ENCODE measurements at places on chromosomes 6 and 20.

- DNase-seq = no peak
These were observed 3.3 kb downstream of the TRMT11 start for GRCh38 chr6:125989631-125990030.

- DNase-seq = no peak
These were observed 45.8 kb upstream of the FAM184A start for GRCh38 chr6:119124079-119124824.

GRCh38 chr6:147868427-147869190 is 360.1 kb downstream of the SAMD5 start:
- no peak for DNase-seq

GRCh38 chr6:167913699-167914098 is 83.8 kb upstream of the KIF25 start:
- no peak for DNase-seq

- no peak for DNase-seq
These were observed 1.5 kb downstream of the HTR1E start for GRCh38 chr6:86938814-86939213.

DNA sequence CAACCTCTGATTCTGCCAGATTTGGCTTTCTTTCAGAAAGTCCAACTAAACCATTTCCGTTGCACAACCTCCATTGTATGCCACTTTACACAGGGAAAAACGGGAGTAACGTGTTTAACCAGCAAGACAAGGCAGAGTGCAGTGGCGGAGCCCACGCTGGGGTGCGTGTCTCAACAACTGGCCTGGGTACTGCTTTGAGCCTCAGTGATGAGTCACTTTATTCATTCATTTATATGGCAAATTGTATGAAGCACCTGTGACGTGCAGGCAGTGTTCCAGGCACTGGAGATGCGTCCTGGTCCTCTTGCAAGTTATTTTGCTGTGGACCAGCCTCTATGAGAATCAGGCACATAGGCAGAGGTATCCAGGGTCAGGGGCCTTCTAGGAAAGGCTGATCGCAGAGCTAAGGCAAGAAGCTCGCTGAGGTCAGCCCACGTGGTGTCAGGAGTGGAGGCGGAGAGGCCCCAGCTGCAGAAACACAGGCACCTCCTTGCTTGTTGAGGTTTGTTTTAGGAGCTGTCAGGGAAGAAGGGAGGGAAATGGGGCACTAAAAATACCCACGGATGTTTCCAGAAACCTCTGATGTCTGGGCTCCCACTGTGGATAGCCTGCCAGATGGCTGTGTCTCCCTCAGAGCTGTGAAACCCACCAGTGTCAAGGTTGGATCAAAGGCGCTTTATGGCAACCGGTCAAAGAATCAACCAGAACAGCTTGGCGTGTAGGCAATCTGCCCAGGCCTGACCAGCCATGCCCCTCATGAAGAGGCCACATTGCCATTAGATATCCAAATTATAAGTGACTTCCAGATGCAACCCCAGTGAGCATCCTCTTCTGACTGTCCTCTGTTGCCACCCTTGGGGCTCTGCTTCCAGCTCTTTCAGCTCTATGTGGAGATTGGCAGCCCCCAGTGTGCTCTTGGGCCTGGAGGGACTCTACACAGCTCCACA is 157.2 kb downstream of the CD83 start:
- DNase-seq = no peak

DNA sequence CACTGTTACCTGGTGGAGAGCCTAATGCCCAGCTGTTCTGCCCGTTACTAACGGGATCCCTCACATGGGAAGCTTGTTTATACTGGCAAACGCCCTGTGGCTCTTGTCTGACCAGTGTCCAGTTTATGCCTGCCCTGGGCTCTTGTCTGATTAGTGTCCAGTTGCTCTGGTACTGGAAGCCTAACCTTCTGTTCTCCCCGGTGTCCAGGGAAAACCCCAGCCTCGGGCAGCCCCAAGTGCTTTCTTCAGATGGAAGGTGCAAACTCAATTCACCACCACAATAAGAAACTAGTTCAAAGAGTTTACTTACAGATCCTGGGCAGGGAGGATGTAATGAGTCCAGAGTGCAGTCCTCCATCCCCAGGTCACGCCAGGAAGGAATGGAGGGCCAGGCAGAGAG is 148.4 kb downstream of the TBXT start:
- DNase-seq = no peak

- no peak for DNase-seq
These were observed 156.9 kb upstream of the BEND3 start for GRCh38 chr6:107272246-107272645.

GRCh38 chr20:37468886-37469285 is 52.2 kb upstream of the NNAT start:
- no peak for DNase-seq

DNA sequence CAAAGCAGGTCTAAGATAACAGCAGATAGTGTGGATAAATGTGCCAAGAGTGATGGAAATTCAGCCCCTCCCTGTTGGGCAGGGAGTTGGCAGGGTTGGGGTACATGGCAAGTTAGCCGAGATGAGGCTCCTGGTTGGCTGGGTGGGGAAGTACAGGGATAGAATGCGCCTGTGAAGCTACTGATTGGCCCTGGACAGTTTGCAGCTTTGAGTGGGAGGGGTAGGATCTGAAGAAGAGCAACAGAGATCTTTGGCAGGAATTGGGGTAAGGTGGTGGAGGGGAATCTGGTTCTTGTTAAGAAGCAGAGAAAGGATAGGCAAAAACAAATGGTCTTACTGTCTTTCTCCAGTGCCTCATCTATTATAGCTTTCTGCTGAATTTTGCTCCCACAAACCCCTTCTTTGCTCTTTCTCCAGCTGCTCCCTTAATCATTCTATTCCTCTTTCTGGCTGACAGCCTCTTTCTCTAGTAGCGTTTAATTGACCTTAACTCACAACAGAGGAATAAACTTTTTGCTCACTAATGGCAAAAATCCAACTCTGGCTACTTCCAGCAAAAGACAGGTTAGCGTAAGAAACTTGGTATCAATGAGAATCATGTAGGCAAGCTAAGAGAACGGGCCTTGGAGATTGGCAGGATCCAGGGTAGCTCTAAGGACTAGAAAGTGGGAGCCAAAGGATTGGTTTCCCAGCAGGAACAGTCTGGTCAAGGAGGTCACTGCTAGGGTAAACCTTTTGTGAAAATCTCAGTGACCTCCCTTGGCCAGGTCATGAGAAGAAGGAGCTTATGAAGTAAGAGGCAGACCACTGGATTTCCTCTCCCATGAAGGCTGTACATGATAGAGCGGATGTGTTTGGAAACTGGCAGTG is 86.3 kb upstream of the CARMIL1 start:
- no peak for DNase-seq

GRCh38 chr6:166936079-166936787 is 20.1 kb downstream of the RNASET2 start:
- no peak for DNase-seq

GRCh38 chr6:36113703-36114102 is 16.6 kb upstream of the MAPK13 start:
- no peak for DNase-seq

DNA sequence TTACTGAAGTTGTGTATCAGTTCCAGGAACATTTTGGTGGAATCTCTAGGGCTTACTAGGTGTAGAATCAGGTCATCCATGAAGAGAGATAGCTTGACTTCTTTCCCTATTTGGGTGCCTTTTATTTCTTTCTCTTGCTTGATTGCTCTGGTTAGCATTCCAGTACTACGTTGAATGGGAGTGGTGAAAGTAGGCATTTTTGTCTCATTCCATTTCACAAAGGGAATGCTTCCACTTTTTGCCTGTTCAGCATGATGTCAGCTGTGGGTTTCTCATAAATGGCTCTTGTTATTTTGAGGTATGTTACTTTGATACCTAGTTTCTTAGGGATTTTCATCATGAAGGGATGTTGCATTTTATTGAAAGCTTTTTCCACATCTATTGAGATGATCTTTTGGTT is 195.3 kb downstream of the MOXD1 start:
- no peak for DNase-seq

GRCh38 chr20:10307359-10307735 is 88.7 kb downstream of the SNAP25 start:
- DNase-seq = no peak

- DNase-seq = no peak
These were observed 275.6 kb downstream of the BTBD9 start for GRCh38 chr6:38364127-38364526.

GRCh38 chr6:106477790-106478189 is 117.3 kb downstream of the CRYBG1 start:
- DNase-seq = no peak

GRCh38 chr6:119957195-119957594 is 607.6 kb upstream of the MAN1A1 start:
- no peak for DNase-seq

- DNase-seq = no peak
These were observed 38.0 kb upstream of the PRSS35 start for GRCh38 chr6:83474309-83474708.

GRCh38 chr6:142816031-142816430 is 128.9 kb downstream of the HIVEP2 start:
- no peak for DNase-seq

DNA sequence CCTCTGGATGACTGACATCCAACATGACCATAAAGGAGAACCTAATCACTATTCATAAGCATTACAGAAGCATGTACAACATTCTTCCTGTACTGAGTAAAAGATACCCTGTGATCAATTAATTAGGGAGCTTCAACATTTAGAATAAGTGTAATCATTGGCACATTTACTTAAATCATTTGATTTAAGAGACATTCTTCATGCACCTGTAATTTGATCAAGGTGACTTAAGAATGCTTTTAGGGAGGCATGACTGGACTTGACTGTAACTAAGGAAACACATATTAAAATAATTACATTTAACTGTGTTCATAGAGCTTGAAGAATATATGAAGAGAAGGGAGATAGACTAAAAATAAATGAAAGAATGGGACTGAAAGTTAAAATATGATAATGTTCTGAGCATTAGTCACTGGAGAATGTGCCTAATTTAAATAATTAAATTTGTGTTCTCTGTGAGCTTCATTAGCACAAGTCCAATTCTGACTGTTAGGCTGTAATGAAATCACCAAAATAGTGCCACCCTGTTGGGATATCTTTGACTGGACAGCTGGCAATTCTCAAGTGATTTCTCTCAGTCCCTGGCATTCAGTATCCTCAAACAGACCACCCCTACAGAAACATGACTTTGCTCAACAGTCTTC is 295.5 kb upstream of the ADGRB3 start:
- no peak for DNase-seq

GRCh38 chr20:41443691-41444090 is 77.1 kb upstream of the EMILIN3 start:
- no peak for DNase-seq

DNA sequence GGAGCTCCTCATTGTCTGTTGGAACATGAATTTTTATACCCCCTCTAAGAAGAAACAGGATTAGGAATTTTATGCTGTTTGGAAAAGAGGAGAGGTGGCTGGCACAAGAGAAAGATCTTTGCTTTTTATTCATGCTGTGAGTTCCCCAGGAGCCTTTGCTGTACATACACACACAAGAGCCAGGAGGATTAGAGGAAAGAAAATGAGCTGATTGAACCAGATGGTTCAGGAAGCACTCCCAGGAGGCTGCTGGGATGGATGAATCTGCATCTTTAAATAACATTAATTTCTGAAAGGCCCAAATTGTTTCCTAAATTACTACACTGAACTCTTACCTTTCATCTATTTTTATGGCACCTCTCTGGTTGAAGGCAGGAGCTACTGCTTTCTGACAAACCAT is 20.1 kb upstream of the TCP11 start:
- DNase-seq = no peak

- DNase-seq = no peak
These were observed 40.3 kb downstream of the MDFI start for GRCh38 chr6:41678511-41679084.

- DNase-seq = no peak
These were observed 1.5 kb downstream of the SOX18 start for GRCh38 chr20:64047968-64048401.

DNA sequence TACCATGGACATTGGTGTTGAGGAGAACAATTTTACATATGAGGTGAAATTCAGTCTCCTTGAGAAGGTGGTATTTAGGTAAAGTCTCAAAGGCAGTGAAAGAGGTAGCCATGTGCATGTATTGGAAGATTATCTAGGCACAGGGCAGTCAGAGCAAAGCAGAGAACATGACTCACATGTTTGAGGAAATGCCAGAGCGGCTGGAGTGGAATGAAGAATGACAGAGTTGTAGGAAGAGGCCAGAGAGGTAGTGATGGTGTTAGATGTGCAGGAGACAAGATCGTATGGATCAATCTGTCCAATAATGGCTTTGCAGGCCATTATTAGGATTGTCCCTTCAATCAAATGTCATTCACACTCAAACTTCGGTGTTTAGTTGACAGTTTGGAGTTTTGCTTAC is 449.4 kb upstream of the PTCHD4 start:
- no peak for DNase-seq

DNA sequence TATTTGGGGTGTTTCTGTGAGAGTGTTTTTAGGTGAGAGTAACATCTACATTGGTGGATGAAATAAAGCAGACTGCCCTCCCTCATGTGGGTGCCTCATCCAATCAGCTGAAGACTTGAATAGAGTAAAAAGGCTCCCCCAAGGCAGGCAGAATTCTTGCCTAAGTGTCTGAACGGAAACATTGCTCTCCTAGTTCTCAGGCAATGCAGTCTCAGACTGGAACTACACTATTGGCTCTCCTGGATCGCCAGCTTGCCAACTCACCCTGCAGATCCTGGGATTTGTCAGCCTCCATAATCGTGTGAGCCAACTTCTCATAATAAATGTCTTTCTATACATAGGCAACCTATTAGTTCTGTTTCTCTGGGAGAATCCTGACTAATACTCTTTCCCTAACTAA is 5.5 kb upstream of the TMEM170B start:
- DNase-seq = no peak

GRCh38 chr6:47897247-47897646 is 115.4 kb downstream of the OPN5 start:
- no peak for DNase-seq

All from NCI-H2107 (cell line).